ENCODE measurements at places on chromosomes 2 and 18.

DNA sequence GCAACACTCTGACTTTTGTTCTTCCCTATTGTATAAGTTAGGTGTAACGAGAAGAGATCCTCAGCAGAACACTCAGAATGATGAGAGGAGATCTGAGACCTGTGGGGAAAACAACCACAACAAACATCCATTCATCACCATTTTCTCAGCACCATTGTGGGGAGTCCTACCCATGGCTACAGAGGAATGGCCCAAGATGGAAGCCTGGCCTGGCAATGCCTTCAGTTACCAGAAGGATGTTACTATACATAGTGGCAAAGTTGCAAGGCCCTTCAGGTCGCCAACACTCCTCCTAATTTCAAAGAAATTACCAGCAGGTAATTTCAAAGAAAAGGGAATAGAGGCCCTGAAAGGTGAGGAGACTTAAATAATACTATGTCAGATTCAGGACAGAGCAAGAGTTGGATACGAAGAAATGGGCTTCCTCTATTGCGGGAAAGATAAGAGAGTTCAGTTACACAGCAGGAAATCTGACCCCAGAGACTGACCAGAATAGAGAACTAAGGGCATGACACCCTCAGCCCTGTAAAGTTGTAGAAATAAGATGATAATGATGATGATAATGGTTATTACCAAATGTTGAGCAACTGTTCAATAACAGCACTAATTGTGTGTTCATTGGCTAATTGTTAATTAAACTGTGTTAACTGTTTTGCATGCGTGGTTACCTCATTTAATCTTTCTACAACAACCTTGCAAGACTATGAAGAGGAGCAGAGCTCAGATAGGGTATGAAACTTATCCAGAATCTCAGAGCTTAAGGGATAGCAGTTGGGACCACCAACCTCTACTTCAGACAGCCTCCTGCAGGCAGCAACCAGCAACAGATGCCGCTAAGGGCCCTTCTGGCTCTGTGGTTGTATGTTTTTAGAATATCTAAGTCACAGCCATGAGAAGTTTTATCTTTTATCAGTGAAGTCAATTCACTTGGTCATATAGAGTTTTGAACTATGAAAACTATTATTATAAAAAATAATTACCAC is 37.5 kb downstream of the DHRS9 start:
- no peak for DNase-seq

DNA sequence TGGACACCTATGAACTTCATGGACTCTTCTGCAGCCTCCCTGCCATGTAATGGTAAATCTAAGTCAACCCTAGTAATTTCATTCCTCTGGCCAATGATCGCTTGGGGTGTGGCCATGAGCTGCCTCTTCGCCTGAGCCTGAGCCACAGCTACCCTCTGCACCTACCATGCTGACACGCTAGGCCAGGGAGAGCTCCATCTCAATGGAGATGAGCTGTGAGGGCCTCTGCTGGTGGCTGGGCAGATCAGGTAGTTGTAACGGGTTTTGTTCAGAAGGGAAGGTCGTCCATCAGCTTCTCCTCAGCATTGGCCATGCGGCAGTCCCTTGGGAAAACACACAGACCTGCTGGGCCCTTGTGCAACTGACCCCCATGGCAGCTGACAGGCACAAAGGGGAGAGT is 24.4 kb downstream of the MPHOSPH10 start:
- no peak for DNase-seq

GRCh38 chr18:63284173-63284799 is 35.3 kb downstream of the BCL2 start:
- no peak for DNase-seq

DNA sequence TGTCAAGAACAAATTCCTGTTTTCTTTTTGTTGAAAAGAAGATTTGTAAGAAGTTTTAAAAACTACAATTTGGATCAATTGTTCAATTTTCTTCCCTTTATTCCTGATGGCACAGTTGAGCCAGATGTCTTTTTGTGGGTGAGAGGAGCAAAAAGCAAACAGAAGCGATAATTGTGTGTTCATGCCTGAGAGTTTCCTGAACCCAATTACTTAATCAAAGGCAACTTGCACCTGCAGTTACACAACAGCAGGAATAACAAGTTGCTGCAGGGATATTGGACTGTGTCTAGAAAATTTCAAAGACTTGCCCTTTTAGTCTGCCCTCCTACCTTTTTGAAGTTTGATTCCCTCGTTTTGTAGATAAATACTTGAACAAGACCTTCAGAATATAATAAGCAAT is 383.6 kb downstream of the DSEL start:
- DNase-seq, result no peak

- no peak for DNase-seq
Measured at GRCh38 chr2:7567646-7568045, 650.4 kb downstream of the RNF144A start.

- DNase-seq, result no peak
Measured at GRCh38 chr2:190666895-190667294, 18.0 kb downstream of the NAB1 start.

GRCh38 chr2:124250433-124250832 is 225.3 kb downstream of the CNTNAP5 start:
- DNase-seq, result no peak

DNA sequence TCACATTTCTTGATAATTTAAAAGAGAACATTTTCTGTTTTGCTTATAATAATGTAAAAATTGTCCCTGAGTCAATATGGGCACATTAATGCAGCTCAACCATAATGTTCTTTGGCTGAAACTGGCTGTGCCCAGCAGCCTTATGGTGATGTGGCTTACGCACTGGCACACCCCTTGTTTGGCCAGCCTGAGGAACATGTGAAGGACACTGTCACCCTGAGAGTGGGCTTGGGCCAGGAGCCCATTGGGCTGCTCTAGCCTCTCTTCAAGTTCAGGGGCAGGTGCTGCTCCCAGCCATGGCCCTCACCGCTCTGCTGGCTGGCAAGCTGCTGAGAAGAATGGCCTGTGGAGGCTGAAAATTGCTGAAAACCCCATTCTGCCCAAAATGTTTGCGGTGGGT is 37.5 kb downstream of the MRPL33 start:
- DNase-seq, result no peak

- DNase-seq, result no peak
Measured at GRCh38 chr2:162524192-162524591, 180.3 kb downstream of the GCA start.

GRCh38 chr2:144504218-144504641 is 15.7 kb downstream of the ZEB2 start:
- DNase-seq, result no peak

GRCh38 chr18:49162226-49162864 is 211.6 kb upstream of the SMAD7 start:
- DNase-seq, result no peak

DNA sequence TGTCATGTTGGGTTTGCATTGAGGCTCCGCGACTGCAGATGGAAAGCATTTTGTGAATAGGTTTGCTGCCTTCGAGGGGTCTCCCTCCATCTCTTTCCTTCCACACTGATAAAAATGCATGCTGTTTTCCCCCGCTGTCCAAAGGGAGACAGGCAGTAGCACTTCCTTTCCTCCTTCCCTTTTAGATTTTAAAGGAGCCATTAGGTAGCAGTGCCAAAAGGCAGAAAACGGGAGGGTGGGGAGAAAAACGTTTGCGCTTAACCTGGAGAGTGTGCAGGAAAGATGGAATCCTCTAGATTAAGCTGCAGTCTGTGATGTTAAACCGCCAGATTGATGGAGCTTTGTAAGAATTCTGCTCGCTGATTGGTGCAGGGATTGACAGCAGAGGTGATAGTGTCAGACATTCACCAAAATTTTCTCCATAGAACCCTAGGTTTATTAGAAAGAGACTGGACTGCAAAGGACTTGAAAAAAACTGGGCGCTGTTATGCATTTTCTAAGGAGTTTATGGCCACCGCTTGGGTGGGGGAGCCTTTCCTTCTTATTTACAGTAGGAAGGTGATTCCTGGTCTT is 688 bp downstream of the MAPRE2 start:
- no peak for DNase-seq

DNA sequence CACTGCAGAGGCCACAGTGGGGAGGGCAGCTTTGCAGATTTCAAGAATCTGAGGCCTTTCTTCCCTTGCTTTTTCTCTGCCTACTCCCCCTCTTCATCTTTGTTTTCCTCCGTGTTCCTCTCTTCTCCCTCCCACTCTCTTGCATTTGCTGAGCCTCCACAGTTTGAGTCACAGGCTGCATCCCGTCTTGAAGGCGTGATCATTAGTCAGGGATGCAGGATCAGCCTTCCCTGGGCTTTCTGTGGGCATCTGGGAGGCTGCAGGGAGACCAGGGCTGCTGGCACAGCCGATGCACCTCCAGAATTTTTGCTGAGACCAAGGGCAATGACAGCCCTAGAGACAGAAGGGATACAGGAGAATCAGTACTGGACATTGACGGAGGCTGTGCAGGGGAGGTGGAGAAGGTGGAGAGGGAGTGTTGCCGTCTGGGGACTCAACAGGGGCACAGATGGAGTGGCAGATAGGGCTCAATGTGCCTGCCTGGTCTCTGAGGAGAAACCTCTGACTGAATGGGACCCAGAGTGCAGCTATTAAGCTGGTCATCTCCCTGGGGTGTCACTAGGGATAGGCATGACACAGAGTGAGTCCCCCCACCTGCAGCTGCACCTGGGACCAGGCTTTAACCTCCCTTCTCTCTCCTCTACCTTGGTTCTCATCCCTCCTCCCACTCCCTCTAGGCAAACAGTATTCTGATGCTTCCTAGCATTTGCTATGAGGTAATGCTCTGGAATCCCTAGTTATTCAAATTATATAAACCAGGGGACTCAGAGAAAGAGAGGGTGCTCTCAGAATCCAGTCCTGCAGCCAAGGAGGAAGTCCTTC is 29.0 kb upstream of the DNAJC27 start:
- peak; percentile 43 for DNase-seq

- no peak for DNase-seq
Measured at GRCh38 chr2:223720367-223720766, 117.0 kb downstream of the AP1S3 start.

GRCh38 chr2:22855761-22856184 is 529.2 kb upstream of the KLHL29 start:
- peak; percentile 37 for DNase-seq

GRCh38 chr2:23420840-23421476 is 36.0 kb downstream of the KLHL29 start:
- DNase-seq, result no peak

GRCh38 chr2:185181901-185182300 is 556.7 kb upstream of the FSIP2 start:
- no peak for DNase-seq

GRCh38 chr2:54957321-54957999 is 92.8 kb downstream of the RTN4 start:
- no peak for DNase-seq
